Muscle of arm (tissue), 14 donors: ENCODE measurements at places on chromosomes 2 and 18.
A peak's percentile ranks its signal among the peaks of the same experiment; 100 is the strongest.

- no peak for DNase-seq
Measured at GRCh38 chr2:204134421-204134820, 197.9 kb downstream of the ICOS start.

DNA sequence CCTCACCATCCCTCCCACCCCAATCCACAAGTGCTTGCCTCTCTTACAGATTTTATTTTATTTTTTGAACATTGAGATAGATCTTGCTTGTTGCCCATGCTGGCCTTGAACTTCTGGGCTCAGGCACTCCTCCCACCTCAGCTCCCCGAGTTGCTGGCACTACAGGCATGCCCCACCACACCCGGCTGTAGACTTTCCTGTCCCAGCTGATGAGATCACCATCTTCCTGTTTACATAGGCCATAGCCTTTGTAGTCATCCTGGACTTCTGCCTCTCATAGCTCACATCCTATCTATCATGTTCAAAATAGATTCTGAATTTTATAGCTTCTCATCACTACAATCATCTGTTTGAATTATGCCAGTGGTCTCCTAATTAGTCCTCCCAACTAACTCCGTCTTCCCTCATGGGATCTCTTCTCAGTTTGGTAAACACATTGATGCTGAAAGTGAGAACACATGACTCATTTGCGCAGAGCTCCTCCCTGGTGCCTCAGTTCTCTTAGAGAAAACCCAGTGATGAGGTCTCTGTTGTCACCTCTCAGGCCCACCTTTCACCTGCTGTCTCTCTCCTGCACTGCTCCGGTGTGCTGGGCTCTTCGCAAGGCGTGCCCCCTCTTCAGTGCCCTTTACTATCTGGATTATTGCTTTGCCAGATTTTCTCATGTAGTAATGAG is 243.0 kb downstream of the ZNF407 start:
- DNase-seq, result no peak

DNA sequence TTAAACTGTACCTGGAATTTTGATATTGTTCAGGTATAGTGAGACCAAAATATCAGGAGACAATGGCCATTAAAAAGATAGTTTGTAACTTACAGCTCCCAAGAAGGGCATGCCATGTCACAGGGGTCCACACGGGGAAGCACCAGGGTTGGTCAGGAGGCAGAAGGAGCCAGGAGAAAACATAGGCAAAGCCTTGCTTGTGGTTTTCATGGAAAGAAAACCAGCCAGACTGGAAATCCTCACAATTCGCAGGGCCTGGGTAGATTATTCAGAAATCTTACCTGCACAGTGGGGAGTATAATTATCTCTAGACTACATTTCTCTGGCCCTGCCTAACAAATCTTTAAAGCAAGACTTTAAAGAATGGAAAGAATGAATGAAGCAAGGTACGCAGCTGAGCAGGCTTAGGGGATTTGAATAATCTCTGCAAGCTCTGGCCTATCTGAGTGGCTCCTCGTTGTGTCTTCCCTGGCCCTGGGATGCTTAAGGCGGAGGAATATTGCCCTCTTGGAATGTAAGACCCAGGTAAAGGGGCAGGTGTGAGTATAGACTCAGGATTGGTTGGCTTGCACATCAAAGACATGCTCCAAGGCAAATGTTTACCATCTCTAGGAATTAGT is 66.9 kb upstream of the CDC42EP3 start:
- no peak for DNase-seq

DNA sequence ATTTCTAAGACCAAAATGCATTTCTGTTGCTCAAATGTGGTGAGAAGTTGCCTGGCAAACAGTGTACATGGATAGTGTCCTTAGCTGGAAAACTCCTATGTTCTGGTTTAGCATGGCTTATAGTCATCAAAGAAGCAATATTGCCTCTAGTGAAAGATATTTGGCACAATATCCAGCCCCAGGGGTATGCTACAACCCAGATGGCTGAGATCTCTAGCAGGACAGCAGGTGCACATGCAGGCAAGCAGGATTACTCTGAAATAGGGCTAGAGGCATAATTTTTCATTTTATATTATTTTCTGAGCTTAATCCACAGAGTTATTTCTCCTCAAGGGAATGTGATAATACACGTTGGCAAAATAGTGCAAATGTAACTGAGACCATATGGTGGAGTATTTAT is 34.0 kb downstream of the CCDC195 start:
- peak; percentile 17 for DNase-seq

DNA sequence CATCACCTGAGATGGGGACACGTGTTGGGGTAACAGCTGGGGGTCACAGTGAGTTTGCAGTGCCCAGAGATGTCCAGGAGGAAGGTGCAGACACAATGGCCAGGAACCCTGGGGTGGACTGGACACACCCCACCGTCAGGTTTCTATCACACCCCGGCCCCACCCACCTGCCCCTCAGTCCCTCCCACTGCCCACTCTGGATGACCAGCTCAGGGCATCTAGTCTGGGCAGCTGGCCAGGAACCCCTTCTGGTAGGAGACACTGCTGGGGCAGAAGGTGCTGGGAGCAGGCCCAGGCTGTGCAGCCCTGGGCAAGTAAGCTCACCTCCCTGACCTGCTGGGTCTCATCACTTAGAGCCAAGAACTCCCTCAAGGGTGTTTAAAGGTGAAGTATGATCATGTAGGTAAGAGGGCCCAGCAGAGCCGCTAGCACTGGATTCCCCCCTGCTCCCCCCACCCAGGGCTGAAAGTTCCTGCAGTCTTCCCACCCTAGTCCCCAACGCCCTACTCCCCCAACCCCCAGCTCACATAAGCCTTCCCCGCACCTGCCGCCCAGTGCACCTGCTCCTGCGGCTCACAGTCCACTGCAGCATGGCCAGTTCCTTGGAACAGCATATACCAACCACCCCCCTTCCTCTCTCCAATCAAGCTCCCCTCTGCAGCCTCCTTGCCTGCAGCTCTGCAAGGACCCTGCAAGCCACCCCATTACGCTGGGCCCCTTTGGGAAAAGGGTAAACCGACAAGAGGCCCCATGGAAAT is 17.3 kb downstream of the BIN1 start:
- no peak for DNase-seq

- DNase-seq, result peak; percentile 56
Measured at GRCh38 chr2:171726847-171727450, 39.7 kb downstream of the DYNC1I2 start.

- DNase-seq, result no peak
Measured at GRCh38 chr2:234982096-234982834, 30.4 kb downstream of the SH3BP4 start.

- no peak for DNase-seq
Measured at GRCh38 chr18:2497797-2498196, 73.5 kb downstream of the METTL4 start.

DNA sequence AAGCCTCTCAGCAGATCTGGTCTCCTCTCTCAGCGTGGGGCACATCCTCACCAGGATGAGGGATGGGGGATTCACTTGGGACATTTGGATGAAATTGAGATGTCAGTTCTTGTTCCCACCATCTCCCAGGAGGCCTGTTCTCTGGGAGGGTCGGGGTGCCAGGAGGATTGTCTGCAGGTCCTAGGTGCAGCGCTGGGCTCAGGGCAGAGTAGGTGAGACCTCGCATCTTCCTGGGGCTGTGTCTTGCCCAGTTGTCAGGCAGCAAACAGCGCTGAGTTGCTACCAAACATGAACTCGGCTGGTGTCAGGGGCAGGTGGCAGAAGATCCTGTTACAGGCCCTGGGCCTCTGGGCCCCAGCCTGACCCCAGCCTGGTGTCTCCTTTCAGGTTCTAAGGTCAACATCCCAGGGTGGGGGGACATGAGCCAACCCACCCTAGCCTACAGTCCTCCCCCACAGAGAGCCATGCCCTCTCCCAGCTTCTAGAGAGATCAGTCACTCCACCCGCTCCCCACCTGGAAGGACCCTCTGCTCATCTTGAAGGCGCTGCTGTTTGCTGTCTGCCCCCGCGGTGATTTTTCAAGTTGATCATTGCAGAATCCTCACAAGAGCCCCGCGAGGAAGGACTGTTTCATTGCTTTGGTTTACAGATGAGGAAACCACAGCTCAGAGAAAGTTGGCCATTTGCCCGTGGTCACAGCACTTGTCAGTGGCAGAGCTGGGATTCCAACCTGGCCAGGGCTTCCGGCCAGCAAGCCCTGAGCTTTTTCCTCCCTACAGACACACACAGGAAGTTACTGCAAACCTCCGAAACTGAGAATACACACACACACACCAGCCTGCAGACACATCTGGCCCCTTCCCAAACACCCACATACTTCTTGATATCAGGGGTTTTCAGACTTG is 83.9 kb downstream of the STPG4 start:
- DNase-seq, result no peak

GRCh38 chr18:22641958-22642357 is 224.2 kb upstream of the CTAGE1 start:
- DNase-seq, result peak; percentile 8

DNA sequence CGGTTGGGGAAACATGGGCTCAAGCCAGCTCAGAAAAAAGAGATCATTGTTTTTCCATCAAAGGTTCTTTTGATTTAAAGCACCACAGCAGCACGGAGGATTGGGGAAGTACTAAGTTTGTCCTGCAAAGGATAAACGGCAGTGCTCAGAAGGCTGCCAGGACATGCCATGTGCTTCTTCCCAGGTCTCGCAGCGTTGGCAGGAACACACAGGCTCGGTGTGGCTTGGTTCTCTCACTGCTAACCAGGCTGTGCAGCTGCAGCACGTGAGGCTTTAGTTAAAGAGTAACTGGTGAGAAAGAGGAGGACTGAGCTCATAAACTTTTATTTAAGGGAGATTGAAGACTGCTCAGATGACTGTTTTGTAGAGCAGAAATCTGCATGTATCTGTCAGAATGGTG is 264.3 kb downstream of the TSN start:
- DNase-seq, result no peak

- DNase-seq, result no peak
Measured at GRCh38 chr18:1929720-1930119, 641.6 kb downstream of the METTL4 start.

DNA sequence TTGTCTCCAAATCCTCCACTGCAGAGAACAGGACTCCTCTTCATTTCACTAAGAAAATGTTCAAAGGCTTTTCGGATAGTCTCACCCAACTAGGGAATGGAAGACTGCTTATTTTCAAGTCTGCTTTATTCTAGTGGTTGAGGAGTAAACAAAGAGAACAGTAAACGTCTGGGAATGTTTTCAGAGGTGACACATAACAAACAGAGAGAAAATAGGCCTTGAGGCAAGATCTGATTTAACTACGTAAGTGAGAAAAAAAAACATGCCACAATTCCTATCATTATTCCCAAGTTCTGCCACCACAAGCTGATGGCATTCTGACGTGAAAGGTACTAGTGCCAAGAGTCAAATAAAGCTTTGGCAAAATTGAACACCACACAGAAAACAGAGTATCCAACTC is 16.7 kb upstream of the WIPF1 start:
- no peak for DNase-seq

DNA sequence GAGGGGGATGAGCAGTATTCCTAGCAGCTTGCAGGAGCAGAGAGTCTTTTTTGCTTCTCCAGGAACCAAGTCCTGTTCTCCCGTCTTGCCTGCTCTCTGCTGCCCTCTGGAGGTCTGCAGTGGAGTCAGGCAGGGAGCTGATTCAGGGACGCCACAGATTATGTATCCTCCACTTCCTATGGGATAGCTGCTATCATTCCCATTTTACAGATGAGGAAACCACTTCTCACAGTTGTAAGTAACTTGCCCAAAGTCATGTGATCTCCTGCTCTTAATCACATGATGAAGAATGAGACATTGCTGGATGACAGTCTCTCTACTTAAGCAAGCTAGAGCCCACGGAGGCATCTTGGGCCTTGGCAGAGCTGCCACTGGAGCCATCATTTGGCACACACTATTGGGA is 8.3 kb downstream of the SLC4A5 start:
- peak; percentile 82 for DNase-seq
